GM12878 (cell line): ENCODE measurements at places on chromosomes 3 and 15. TPM values are rescaled to one million over a fixed set of nuclear protein-coding genes. Genes with fewer than 3 reads are reported as not detected.

The NPAP1 gene
- total RNA-seq, result not detected in 2 replicates

The LTK gene
- total RNA-seq, result 0.61 and 0.80 TPM in 2 replicates

The ANKRD63 gene
- total RNA-seq, result not detected in 2 replicates

DNA sequence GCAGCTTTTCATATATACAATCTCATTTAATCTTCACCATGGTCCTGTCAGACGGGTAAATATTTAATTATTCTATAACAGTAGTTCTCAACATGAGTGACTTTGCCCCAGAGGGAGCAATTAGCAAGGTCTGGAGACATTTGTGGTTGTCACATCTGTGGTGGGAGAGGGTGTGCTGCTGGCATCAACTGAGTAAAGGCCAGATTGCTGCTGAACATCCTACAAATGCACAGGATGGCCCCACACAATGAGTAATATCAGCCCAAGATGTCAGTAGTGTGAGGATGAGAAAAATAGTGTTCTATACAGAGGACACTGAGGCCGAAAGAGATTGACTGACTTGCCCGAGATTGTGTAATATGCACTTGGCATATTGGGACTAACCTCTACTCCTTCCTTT is 156.0 kb downstream of the AGBL1 start:
- DNase-seq, result no peak

DNA sequence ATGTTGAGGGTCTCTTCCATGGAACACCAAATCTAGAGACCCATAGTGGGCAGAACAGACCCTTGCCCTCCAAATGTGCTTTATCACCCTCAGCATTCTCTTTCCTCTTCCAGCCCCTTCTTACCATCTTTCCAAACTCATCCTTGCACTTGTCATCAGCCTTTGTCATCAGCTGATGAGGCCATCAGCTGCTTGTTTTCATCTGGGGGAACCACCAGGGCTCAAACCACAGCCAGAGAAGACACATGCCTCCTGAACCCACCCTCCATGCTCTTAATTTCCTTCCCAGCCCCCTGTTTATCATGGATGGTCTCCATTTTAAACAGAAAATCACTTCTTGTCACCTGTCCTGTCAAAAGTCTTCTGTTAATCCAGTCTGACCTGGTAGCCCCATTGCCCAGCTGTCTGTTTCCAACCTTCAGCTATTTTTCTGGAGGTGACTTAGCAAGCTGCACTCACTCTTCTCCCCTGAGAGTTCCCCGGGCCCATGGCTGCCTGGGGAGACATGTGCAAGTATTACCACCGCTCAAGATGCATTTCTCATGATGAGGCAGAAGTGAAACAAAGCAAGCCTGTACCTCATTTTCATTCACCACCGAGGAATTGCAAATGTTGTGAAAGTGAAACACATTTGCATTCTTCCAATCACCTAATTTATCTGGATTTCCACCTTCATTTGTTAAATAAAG is 14.7 kb upstream of the SYNM start:
- peak; percentile 90 for DNase-seq
